ENCODE measurements at places on chromosomes 13 and 19.

GRCh38 chr19:5392486-5392885 lies 51.9 kb upstream of the PTPRS start:
- DNase-seq = no peak

GRCh38 chr13:46571189-46571908 lies 18.4 kb downstream of the LRCH1 start:
- peak; percentile 67 for DNase-seq

DNA sequence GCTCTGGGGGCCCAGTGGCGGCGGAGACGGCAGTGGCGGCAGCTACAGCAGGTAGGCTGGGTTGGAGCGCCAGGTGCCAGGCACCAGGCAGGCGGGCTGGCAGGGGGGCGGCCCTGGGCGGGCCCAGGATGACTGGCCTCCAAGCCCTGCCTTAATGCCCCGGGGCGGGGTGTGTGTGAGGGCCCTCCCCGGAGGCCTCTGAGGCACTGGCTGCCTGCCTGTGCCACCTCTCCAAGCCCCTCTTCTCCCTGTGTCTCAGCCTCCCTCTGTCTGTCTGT lies at the start of gene KLK11:
Gene KLK11, minus strand, starts transcription at position 63 of the 278 bp plus-strand sequence. CDS start 985 bp downstream, outside the sequence.
- no peak for DNase-seq

- no peak for DNase-seq
Observed at GRCh38 chr13:38365661-38366060, 16.0 kb downstream of the UFM1 start.
